ENCODE measurements at places on chromosomes 7 and 10.

DNA sequence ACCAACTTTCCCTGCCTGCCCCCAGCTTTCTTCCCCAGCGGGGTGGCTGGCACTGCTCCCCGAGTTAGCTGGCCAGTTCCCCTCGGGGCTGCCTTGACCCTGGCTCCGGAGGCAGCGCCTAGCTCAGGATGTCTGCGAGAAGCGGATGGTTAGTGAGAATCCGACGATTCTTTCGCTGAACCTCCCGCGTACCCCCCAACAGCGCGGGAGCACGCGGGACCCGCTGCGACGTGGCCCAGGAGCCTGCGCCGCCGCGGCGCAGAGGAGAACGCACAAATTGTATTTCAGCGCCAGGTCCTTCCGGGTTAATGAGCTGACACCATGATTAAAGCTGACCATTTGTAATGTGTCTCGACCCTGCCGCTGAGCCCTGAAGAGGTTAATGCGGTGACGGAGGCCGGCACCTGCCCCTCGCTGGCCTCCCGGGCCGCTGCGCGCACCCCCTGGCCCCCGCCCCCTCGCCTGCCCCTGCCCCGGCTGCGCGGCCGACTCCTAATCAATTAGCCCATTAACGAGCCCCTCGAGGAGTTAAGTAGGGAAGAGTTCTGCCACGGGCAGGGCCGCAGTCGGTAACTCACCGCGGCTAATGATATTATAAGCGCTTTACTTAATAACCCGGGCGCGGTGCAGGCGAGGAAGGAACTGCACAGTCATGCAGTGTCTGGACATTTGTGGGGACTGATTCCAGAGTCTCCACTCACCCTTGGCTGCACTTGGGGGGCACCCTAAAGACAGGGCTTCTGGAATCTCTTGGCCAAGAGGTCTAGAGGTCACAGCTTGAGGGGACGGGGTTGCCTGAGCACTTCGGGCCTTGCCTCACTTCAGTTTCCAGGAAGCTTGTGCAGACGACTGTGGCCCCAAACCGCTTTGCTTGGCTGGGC, 1.7 kb upstream of the HMX2 start:
- no peak for DNase-seq

GRCh38 chr7:66326501-66327215, 121.5 kb downstream of the TPST1 start:
- no peak for DNase-seq

- DNase-seq = no peak
Measured at GRCh38 chr10:15814565-15814964, 45.7 kb downstream of the MINDY3 start.

DNA sequence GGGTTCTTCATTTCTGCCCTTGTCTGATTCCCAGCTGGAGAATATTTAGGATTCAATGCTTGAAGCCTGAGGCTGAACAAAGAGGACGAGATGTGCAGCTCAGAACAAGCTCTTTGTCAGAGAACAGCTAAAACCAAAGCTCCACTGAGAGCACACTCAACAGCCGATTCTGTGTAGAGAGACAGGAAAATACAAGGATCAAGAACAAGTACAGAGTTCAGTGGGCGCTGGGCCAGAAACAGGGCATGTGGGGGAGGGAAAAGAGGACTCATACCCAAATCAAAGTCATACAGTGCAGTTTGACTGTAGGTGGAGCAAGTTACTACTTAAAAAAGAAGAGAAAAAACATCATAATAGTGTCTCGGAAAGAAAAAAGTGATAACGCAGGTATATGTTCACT, at the start of gene AGMO:
Gene AGMO (minus strand): TSS at position 181 of the 400 bp plus-strand sequence.
- no peak for DNase-seq

DNA sequence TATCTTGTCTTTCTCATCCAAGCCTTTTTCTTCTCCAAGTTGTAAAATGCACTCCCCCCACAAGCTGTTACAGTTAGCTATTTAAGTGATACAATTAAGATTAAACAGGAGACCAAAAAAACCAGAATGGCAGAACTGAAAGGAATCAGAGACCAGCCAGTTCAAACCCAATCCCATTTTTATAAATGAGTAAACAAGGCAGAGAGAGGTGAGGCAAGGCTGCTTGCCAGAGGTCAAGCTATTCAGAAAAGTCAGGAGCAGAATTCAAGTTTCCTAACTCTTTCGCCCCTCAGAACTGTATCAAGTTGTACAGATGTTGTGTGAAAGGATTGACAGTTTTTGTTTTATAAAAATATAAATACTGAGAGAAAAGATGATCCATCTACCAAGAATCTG, 90.2 kb downstream of the ZFAND4 start:
- DNase-seq = no peak

- no peak for DNase-seq
Measured at GRCh38 chr10:8112942-8113442, 58.5 kb downstream of the GATA3 start.

GRCh38 chr10:51905032-51905431, 205.6 kb upstream of the CSTF2T start:
- no peak for DNase-seq

DNA sequence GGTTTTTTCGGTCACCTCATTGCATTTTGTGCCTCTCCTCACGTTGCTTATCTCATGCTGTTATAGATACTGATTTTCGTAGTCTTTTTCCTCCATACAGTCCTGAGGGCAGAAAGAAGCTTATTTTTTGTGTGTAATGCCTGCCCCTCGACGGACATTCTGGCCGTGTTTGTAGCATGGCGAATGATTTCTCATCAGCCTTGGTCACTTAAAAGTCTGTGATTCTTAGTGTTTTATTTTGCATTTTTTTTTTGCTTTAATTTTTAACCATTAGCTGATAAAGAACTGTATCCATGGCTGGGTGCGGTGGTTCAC, 469 bp upstream of the NOC3L start:
- DNase-seq = no peak

- no peak for DNase-seq
Measured at GRCh38 chr10:49109669-49110340, 5.5 kb downstream of the VSTM4 start.

DNA sequence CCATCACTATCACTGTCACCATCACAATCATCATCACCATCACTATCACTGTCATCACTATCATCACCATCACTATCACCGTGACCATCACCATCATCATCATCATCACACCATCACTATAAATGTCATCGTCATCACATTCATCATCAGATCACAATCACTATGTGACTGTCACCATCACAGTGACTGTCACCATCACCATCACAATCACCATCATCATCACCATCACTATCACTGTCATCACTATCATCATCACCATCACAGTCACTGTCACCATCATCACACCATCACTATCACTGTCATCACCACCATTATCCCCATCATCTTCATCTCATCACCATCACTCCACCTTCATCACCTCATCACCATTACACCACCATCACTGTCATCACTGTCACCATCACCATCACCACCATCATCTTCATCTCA, 31.0 kb downstream of the PWWP2B start:
- DNase-seq = no peak

GRCh38 chr7:90749774-90750173, 153.7 kb downstream of the CDK14 start:
- no peak for DNase-seq

GRCh38 chr10:61902445-61903220, 1.1 kb downstream of the ARID5B start:
- DNase-seq = peak; percentile 80

DNA sequence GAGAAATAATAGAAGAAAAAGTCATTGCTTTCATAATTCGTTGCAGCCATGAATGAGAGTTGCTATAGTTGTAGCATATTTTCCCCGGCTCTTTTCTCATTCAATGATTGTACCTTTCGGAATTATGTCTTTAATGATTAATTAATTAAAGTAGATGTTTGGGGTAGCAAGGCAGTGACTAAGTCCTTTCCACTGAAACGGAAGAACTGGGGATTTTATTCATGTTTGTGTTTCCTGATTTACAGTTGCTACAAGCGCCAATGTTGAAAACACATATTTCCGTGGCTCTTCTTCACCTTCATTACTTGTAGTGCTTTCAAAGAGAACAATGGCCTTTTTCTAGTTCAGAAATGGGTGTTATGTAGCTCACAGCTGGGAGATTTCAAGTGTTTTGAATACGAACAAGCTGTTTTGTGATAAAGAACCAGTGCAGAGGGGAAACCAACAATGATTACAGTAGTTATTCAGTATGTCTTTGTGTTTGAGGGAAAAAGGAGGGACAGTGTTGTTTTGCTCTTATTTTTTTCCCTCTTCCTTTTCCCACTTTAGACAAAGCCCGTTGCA, 153.5 kb downstream of the NSUN6 start:
- no peak for DNase-seq

- no peak for DNase-seq
Measured at GRCh38 chr7:94145602-94146001, 141.4 kb upstream of the BET1 start.

GRCh38 chr10:12353399-12354242, 4.3 kb downstream of the CAMK1D start:
- DNase-seq = no peak

- DNase-seq = no peak
Measured at GRCh38 chr7:26179826-26180497, 20.6 kb downstream of the HNRNPA2B1 start.
